ENCODE measurements at places on chromosomes 2 and 18.
A peak's percentile ranks its signal among the peaks of the same experiment; 100 is the strongest.

DNA sequence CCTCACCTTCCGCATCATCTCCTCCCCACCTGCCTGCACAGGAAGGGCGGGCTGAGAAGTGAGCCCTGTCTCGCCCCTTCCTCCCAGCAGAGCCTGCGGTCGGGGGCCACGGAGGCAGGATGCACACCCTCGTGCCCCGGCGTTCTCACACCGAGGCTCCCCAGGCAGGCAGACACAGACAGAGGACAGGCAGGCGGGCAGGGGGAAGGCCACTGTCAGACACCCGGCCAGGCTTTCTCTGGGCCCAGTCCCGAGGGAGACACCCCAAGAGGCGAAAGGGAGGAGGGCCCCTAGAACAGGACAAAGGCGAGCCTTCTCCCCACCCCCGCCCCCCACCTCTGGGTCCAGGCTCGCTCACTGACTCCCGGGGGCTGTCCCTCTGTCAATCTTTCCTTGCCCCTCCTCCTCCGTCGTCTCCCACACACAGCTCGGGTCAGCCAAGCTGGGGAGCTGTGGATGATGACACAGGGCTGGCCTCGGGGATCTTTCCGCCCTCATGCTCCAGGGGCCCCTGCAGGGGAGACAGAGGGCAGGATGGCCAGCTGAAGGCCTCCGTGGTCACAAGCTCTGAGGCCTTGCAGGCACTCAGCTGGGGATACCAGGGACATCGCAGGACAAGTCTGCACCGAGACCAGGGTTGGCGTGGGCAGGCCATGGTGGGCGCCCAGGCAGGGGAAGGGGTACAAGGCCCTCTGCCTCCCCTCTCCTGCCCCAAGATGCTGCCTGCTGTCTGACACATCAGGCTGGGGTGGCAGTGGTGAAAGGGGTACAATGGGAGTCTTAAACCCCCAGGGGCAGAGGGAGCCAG lies 24.9 kb downstream of the BIN1 start:
- no peak for DNase-seq

GRCh38 chr2:28676152-28676835 lies 75.3 kb upstream of the PPP1CB start:
- DNase-seq = no peak

DNA sequence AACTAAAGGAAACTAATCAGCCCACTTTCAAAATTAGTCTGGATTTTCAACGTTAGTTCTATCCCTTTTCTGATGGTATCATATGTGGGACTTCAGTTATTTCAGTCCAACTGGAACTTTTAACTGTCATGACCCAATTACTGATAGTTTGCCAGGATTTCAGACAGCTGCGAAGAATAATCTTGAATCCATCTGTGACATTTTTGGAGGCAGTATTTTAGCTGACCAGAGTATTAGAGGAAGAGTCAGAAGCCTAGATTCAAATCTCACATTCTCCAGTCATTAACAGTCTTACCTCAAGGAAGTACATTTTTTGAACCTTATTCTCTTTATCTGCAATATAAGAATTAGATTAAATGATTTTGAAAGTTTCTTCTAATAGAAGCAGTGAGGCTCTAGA lies 81.3 kb downstream of the PTRHD1 start:
- DNase-seq = no peak

DNA sequence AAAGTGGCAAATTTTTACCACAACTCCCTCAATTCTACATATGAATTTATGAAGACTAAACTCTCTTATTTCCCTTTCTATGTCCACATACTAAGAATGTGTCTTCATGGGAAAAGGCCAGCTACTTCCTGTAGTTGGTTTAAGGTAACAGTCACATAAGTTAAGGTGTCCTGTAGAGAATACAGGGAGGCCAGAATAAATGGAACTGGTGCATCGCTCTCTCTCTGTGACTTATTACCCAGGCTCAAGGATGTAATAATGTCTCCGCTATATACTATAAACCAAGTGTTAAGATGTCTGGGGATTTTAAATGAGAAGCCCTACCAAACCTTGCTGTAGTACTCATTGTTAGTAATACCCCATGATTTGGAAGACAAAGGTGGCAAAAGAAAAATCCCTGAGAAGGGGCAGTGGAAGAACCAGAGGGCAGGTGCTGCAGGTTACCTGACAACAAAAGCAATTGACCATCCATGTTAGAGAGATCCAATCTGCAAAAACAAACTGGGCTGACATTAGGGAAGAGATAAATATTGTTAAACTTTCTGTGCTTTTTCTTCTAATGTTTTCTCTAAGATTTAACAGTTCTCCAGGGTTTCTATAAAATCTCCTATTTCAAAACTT lies 372.8 kb downstream of the TMX3 start:
- no peak for DNase-seq

- no peak for DNase-seq
Measured at GRCh38 chr2:145906354-145906753, 1386.4 kb upstream of the ZEB2 start.

DNA sequence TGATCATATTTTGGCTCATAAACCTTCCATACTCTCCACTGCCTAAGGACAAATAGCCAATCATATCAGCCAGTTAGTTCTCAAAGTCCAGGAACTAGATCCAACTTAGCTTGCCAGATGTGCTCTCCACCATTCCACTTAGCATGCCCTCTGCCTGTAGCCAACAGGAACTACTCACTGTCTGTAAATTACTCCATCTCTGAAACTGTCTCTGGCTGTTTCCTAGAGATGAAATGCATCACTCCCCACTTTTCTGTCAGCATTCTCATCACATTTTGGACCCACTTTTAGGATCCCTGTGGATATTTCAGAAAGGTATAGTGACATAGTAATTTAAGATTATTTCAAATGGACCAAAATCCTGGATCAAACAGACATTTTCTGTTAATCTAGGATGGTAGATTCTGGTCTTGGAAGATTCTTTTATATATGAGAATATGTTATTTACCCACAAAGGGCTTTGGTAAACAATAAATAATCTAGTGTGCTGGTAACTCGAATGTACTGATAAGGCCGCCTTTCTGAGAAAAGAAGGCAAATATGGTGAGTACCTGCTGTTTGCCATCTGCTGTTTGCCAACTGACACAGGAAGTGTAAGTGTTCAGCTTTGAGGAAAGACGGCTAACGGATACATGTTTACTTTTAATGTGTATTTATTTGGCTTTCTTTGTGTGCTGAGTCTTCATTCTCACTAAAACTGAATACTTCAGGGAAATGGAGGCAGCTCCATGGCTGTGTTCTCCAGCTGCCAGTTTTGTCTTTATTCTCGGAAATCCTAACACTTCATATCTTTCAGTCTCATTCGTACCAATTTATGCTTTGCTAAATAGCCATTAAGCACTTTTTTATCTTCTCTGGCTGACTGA lies 79.5 kb downstream of the EVA1A start:
- no peak for DNase-seq

DNA sequence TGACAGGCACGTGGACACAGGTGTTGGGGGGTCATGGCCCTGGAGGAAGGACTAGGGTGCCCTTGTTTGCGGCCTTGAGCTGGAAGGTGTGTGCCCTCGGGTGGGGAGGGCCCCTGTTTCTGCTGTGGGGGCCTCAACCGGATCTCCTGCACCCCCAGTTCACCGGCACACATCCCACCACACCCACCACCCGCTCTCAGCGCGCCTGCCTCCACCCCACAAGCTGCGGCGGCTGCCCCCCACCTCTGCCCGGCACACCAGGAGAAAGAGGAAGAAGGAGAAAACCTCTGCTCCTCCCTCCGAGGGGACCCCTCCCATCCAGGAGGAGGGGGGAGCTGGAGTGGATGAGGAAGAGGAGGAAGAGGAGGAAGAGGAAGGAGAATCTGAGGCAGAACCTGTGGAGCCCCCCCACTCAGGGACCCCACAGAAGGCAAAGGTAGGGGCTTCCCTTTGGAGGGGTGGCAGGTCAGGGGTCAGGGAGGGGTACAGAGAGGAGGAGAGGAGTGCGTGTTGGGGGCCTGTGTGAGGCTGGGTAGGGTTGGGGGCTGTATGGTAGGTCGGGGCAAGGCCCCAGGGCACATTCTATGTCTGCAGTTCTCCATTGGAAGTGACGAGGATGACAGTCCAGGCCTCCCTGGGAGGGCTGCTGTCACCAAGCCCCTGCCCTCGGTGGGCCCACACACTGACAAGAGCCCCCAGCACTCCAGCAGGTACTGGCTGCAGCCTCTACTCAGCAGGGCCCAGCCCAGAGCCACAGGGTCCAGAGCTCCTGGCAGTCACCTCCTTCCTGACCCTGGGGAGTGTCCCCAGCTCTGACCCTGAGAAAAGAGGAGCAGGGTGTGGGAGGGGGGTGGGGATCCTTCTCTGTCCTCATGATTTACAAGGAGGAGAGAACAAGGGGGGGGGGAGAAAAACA lies 1.8 kb downstream of the SLC4A3 start:
- DNase-seq = no peak

GRCh38 chr2:53828331-53828730 lies 31.4 kb downstream of the GPR75 start:
- DNase-seq = no peak

DNA sequence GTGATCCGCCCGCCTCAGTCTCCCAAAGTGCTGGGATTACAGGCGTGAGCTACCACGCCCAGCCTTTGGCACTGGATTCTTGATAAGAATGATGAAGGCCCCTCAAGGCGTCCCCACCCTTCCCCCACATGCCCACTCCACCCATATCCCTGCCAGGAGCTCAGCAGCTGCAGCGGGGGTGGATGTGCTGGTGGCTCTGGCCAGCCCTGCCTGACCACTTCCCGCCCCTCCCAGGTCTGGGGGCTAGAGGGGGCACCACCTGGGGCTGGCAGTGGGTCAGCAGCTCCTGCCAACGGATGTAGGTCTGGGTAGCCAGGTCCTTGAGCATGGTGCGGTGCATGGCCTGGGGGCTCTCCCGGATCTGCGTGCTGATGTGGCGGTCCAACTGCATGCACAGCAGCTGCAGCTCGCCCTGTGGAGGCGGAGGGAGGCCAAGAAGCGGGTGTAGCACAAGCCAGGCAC lies 7.8 kb upstream of the SEMA4C start:
- DNase-seq = no peak

DNA sequence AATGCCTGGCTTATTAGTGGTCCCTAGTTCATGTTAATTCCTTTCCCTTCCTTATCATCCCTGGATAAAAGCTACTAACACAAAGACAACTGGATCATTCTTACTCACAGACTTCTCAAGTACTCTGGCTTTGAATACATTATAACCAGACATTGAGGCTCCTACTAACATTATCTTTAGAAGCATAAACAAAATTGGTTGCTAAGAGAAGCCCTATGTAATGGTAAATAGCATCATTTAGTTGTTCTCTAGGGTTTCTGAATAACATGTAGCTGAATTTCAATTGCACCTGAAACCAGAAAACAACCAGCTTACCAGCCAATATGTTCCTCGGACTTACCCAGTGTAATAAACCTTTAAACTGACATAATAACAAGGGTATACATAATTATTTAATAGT lies 114.1 kb upstream of the NCKAP5 start:
- no peak for DNase-seq

DNA sequence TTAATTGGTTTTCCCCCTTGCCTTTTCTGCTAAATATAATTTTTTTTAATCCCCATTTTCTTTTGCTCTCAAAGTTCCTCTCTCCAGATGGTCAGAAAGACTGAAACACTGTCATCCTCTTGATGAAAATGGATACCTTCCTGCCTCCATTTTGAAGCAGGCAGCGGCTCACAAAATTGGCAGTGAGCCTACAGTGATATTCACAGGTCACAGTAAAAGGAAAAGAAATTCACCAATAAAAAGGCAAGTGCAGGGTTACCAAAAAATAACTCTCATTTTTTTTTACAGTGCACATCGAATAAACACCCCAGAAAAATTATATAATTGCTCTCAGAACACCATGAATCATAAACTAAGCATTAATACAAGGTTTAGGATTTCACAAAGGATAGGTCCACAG lies 307.5 kb downstream of the TCF4 start:
- no peak for DNase-seq

GRCh38 chr2:85861180-85861579 lies 27.6 kb downstream of the ST3GAL5 start:
- no peak for DNase-seq

- DNase-seq = no peak
Measured at GRCh38 chr2:100535855-100536254, 26.9 kb upstream of the PDCL3 start.

GRCh38 chr18:11658989-11659388 lies 30.1 kb upstream of the GNAL start:
- DNase-seq = no peak

- peak; percentile 59 for DNase-seq
Measured at GRCh38 chr2:134668821-134669220, 50.0 kb downstream of the TMEM163 start.

- no peak for DNase-seq
Measured at GRCh38 chr2:199485732-199486335, 28.1 kb upstream of the SATB2 start.

- DNase-seq = no peak
Measured at GRCh38 chr2:7071154-7071553, 153.9 kb downstream of the RNF144A start.

- no peak for DNase-seq
Measured at GRCh38 chr2:209070262-209070661, 353.6 kb upstream of the MAP2 start.

GRCh38 chr2:84427235-84428138 lies 31.6 kb downstream of the SUCLG1 start:
- DNase-seq = no peak

GRCh38 chr2:218963601-218964000 lies 4.1 kb downstream of the CDK5R2 start:
- no peak for DNase-seq

- DNase-seq = no peak
Measured at GRCh38 chr18:21074336-21075323, 37.0 kb downstream of the ROCK1 start.

DNA sequence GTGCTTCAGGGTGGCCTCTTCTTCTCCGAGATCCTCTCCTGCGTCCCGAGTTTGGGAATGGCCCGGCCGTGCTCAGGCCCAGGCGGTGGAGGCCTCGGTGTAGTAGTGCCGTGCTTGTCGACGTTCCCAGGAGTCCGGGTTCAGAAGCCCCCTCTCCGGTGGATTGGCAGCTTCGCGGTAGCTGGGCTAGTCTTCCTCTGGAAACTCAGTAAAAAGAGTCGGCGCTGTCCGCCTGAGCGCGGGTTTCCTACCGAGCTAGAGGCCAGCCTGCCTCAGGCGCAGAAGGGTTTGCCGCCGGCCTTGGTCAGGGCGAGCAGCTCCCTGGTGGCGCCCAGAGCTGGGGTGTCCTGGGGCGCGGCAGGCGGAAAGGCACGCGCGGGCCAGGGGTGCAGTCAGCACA lies 3.2 kb downstream of the RALBP1 start:
- no peak for DNase-seq

DNA sequence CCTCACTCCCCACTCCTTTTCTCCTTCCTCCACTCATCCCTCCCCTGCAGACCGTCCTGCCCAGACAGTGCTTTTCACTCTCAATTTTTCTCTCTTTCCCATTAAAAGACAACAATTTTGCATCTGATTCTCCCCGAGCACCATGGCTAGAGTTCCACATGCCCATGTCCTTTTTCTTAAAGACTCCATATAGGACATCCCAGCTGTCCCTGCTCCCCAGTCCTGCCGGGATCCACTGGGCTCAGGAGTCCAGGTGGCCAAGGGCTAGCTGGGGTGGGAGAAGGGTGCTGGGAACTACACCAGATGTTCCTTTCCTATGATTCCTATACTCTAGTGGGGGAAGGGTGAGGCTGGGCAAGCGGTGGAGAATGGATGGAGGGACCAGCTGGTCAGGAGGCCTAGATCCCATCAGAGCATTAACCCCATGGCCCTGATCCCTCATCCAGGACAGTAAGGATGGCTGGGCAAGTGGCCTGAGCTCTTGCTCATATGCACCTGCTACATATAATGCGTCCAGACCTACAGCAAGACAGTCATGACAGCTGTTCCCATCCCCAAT lies 52.8 kb upstream of the RMDN2 start:
- no peak for DNase-seq

- DNase-seq = no peak
Measured at GRCh38 chr18:74456349-74457042, 612 bp downstream of the DIPK1C start.

- DNase-seq = no peak
Measured at GRCh38 chr2:127437056-127437455, 18.8 kb downstream of the PROC start.

Measured in stimulated activated CD4-positive, alpha-beta T cell treated with anti-CD3 and anti-CD28 coated beads, TNF-alpha, amount 100 ng/mL, for 24 hours (primary cell).